ENCODE measurements at places on chromosomes 11 and 22. TPM values are rescaled to one million over a fixed set of nuclear protein-coding genes. Genes with fewer than 3 reads are reported as not detected.
A peak's percentile ranks its signal among the peaks of the same experiment; 100 is the strongest.

The PKP3 gene
- total RNA-seq = not detected

The AP1B1 gene
- 57.5 TPM for total RNA-seq

The HPX gene
- not detected for total RNA-seq

The DDI1 gene
- total RNA-seq = not detected

The KCNJ1 gene
- total RNA-seq = not detected

The RAG1 gene
- 0.16 TPM for total RNA-seq

The ANO1 gene
- total RNA-seq = not detected

The CASP5 gene
- not detected for total RNA-seq

DNA sequence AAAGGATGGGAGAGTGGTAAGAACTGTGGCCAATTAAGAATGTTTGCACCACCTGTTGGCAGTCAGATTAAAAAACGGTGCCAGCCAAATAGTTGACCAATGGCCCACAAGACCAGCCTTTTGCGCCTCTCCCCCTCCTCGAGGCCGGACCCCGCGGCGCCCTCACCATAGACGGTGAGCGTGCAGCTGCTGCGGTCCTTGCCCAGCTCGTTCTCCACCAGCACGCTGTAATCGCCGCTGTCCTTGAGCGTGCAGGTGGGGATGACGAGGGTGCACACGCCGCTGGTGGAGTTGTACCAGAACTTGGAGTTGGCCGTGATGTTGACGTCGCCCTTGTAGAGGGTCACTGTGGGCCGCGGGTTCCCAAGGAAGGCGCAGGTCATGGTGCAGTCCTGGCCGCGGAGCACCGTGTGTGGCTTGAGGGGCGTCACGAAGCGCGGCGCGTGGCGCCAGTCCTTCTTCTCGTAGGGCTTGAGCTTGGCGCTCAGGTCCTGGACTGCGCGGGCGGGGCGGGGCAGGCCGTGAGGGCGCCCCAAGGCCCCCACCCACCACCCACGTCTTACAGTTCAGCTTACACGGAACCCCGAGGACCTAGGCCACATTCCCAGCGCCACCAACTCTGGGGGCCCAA is 7.2 kb downstream of the TMEM86A start:
- no peak overlapping the region for H3K27ac ChIP-seq
- H3K4me3 ChIP-seq = peak overlapping the region; percentile 49
- H3K27me3 ChIP-seq = peaks cover 1% of the 10 kb centered on the region
- peak; percentile 27 for DNase-seq
- H3K4me1 ChIP-seq = peaks cover 17% of the 10 kb centered on the region

DNA sequence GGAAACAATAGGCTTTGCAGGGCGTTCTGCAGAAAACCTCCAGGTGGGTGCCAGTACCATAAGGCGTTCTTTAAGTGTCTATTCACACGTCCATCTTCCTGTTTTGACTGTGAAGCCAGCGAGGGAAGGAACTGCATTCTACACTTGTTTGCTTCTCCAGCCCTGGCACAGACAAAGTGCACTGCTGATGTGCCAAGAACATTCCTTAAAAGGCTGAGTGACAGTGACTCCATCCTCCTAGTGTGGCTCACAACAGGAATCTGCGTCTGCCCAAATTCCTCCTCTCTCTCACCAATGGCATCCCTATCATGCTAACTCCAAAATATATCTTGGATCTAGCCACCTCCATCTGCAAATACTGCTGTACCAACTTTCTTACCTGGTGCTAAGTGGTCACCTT is 407.4 kb upstream of the SYN3 start:
- no peaks in the 10 kb centered on the region for H3K27me3 ChIP-seq
- no peak overlapping the region for H3K27ac ChIP-seq
- H3K36me3 ChIP-seq = no peaks in the 10 kb centered on the region
- no peak for DNase-seq
- no peak overlapping the region for H3K4me3 ChIP-seq

DNA sequence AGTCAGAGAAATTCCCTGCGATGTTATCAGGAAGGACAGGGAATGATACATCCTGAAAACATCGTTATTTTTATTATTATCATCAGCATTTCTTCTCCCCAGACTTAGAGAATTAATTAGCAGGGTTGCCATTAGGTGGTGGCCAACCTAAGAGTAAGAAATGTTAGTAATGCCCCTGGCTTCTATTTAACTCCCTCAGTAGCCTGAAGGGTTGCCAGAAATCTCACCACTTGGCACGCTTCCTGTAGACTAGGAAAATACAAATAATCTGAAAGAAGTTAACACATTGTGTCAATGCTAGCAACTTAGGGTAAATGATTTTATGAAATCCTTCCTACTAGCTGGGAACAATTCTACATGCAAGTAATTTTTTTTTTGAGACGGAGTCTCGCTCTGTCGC is 45.5 kb downstream of the ENDOD1 start:
- H3K36me3 ChIP-seq = peaks cover 7% of the 10 kb centered on the region
- H3K27ac ChIP-seq = no peak overlapping the region
- H3K4me1 ChIP-seq = peaks cover 15% of the 10 kb centered on the region
- no peak for DNase-seq
- no peaks in the 10 kb centered on the region for H3K27me3 ChIP-seq

DNA sequence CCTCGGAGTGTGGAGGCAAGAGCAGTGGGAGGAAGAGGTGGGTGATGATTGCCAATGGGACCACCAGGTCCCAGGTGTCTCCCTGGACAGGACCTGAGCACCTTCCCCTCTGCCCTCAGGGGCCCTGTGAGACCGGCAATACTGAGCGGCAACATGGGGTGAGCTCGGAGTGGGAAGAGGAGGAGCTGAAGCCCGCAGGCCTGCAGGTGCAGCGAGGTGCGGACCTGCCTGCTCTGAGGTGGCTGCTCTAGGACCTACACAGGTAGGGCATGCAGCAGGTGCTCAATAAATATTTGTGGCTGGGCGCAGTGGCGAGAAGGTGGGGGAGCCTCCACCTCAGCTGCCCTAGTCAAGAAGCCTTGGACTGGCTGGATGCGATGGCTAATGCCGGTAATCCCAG is 12.2 kb upstream of the SUN2 start:
- no peak overlapping the region for H3K27ac ChIP-seq
- no peaks in the 10 kb centered on the region for H3K27me3 ChIP-seq
- no peak overlapping the region for H3K4me3 ChIP-seq
- H3K4me1 ChIP-seq = no peaks in the 10 kb centered on the region
- H3K36me3 ChIP-seq = no peaks in the 10 kb centered on the region

DNA sequence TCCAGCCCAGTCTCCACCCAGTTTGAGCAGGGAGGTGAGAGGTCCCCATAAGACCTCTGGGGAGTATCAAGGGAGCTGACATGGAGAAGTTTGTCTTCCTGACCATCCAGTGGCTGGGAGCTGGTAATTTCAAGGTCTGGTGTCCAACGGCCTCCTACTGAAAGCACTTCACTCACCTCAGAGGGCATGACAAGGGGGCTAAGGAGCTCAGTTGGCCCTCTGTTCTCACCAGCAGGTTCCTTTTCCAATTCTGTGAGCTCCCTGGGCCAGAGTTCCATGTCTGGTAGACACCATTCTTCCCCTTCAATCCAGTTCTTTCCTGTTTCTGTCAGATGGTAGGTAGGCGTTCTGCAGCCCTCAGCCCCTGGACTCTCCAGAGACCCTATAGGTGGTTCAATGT is 3.1 kb downstream of the SELENOH start:
- DNase-seq = no peak
- no peaks in the 10 kb centered on the region for H3K27me3 ChIP-seq
- peak overlapping the region; percentile 74 for H3K27ac ChIP-seq
- H3K4me3 ChIP-seq = peak overlapping the region; percentile 30
- peaks cover 42% of the 10 kb centered on the region for H3K4me1 ChIP-seq

DNA sequence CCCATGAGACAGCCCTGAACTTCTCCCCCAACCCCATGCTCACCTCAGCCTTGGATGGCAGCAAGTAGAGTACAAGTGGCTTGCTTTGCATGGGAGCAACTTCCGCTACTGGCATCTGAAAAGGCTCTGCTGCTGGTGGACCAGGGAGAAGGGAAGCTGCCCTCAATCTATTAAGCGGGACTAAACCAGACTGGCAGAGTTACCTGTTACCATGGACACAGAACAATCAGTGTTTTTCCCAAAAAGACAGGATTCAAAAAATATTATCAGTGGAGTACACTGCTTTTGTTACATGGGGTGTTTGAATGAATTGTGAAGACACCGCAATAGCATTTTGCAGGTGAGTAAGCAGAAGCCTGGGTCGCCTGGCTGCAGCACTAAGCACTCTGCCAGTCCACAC is 631.4 kb upstream of the B3GAT1 start:
- DNase-seq = no peak
- no peak overlapping the region for H3K4me3 ChIP-seq
- H3K36me3 ChIP-seq = no peaks in the 10 kb centered on the region
- no peaks in the 10 kb centered on the region for H3K4me1 ChIP-seq
- H3K27ac ChIP-seq = no peak overlapping the region

DNA sequence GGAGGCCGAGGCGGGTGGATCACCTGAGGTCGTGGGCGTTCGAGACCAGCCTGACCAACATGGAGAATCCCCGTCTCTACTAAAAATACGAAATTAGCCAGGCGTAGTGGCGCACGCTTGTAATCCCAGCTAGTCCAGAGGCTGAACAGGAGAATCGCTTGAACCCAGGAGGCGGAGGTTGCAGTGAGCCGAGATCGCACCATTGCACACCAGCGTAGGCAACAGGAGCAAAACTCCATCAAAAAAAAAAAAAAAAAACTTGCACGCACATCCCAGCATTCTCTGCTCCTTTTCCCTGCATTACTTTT is 934 bp upstream of the ATL3 start:
- no peak for DNase-seq
- H3K36me3 ChIP-seq = peaks cover 6% of the 10 kb centered on the region
- no peaks in the 10 kb centered on the region for H3K27me3 ChIP-seq
- peaks cover 26% of the 10 kb centered on the region for H3K4me1 ChIP-seq
- H3K27ac ChIP-seq = no peak overlapping the region

GRCh38 chr11:19723572-19724342 is 11.1 kb downstream of the NAV2 start:
- no peak overlapping the region for H3K4me3 ChIP-seq
- H3K36me3 ChIP-seq = no peaks in the 10 kb centered on the region
- H3K27me3 ChIP-seq = no peaks in the 10 kb centered on the region
- peaks cover 23% of the 10 kb centered on the region for H3K4me1 ChIP-seq
- DNase-seq = peak; percentile 71

- peaks cover 7% of the 10 kb centered on the region for H3K4me1 ChIP-seq
- no peaks in the 10 kb centered on the region for H3K36me3 ChIP-seq
- no peak within 1 kb of the TSS for H3K27ac ChIP-seq
- DNase-seq = peak; percentile 82
- H3K4me3 ChIP-seq = peak within 1 kb of the TSS; percentile 75
Measured at GRCh38 chr11:12673924-12674570, at the start of gene TEAD1. TSS of gene TEAD1 (plus strand) at chr11:12674421.

DNA sequence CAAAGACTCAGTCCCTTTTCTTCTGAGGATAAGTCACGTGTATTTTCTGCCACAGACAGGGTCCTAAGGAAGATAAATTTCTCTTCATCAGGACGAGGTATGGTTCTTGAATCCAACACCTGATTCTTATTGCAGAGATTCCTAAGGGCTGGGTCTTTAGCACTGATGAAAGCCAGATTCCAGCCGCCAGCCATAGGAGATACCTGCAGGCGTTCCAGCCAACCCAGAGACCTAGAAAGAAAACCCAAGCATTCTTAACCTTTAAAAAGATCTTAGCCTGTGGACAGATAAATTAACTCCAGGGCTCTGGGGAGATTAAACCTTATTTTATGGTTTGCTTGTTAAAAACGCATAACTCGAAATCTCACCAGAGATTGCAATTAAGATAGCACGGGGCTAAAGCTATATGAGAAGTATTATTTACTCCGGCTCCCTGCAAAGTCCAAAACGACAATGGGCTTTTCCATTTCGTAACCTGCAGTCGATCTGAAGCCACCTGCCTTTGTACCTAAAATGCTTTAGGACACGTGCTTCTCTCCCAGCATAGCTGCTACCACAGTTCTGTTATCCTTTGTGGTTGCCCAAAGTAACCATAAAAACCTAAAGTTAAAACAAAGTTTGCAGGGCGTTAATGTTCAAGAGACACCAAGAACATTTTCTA is 104.5 kb downstream of the NXPE2 start:
- H3K36me3 ChIP-seq = no peaks in the 10 kb centered on the region
- no peaks in the 10 kb centered on the region for H3K27me3 ChIP-seq
- H3K4me1 ChIP-seq = no peaks in the 10 kb centered on the region
- H3K27ac ChIP-seq = no peak overlapping the region
- H3K4me3 ChIP-seq = no peak overlapping the region
- DNase-seq = no peak

DNA sequence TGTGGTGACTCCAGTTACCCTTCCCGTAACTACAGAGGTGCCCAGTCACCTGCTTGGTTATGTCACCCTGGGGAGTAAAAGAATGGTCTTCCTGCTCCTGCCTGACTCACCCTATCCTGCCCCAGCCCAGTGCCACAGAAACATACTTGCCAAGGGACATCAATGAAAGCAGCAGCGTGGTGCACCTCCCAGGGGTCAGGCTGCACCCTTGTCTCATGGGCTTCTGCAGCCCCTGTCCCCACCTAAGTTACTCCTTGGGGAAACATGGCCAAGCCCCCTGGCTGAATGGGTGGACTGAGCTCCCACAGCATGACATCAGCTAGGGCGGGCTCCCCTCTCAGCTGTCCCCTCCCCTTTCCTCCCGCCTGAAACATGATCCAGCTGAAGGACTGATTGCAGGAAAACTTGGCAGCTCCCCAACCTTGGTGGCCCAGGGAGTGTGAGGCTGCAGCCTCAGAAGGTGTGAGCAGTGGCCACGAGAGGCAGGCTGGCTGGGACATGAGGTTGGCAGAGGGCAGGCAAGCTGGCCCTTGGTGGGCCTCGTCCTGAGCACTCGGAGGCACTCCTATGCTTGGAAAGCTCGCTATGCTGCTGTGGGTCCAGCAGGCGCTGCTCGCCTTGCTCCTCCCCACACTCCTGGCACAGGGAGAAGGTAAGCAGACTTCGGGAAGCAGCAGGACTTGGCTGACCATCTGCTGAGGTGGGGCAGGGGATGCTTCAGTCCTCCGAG is at the start of gene HTR3A:
Gene HTR3A, plus strand, starts transcription at position 368 of the 730 bp plus-strand sequence. Its CDS starts 218 bp downstream, at position 586.
- H3K27me3 ChIP-seq = peaks cover 6% of the 10 kb centered on the region
- DNase-seq = no peak
- no peaks in the 10 kb centered on the region for H3K36me3 ChIP-seq

DNA sequence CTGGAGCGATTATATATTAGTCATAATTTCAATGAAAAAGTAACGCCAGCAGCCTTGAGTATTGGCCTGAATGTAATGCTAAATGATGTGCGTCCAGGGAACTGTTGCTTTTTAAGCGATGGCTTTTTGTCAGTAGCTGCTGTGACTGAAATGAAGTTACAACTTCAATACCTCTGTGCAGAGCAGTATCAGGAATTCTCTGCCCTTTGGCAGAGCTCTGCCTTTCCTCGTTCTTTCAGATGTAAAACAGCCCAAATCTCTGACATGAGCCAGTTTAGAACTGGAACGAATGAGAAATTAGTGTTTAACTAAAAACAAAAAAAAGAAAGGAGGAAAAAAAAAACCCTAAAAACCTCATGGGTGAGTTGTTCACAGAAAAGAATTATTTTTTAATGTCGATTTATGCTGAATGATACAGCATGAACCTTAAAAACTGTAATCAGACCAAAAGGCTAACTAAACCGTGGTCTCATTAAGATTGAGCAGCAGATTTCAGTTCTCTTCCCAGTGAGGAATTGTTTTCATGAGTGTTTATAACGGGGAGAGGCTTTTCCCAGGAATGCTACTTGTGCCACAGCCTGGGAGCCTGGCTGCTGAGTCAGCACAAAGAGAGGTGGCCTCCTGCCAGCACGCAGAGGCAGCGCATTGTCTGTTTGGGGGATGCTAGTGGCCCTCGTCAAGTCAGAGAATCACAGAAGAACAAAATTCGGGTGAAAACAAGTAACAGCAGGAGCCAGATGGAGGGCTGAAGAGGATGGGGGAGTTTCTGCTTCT is 146.2 kb upstream of the RASSF10 start:
- no peak overlapping the region for H3K4me3 ChIP-seq
- no peak for DNase-seq
- H3K27me3 ChIP-seq = peaks cover 45% of the 10 kb centered on the region

Measured in activated CD8-positive, alpha-beta T cell treated with anti-CD3 and anti-CD28 coated beads for 36 hours (primary cell).